ENCODE measurements at places on chromosomes 12 and 14. TPM values are rescaled to one million over a fixed set of nuclear protein-coding genes. Genes with fewer than 3 reads are reported as not detected.

The GYS2 gene
- total RNA-seq: not detected

GRCh38 chr14:22932146-22932545 is 3.0 kb upstream of the PRMT5 start:
- DNase-seq: no peak

The DNM1L gene
- 42.0 TPM for total RNA-seq

GRCh38 chr12:85627584-85627983 is 208.6 kb downstream of the RASSF9 start:
- DNase-seq: no peak

The SERPINA1 gene
- total RNA-seq: 13.9 TPM

- no peak for DNase-seq
Measured at GRCh38 chr12:12909228-12909994, 18.0 kb downstream of the GPRC5A start.

The KCNMB4 gene
- 13.8 TPM for total RNA-seq

DNA sequence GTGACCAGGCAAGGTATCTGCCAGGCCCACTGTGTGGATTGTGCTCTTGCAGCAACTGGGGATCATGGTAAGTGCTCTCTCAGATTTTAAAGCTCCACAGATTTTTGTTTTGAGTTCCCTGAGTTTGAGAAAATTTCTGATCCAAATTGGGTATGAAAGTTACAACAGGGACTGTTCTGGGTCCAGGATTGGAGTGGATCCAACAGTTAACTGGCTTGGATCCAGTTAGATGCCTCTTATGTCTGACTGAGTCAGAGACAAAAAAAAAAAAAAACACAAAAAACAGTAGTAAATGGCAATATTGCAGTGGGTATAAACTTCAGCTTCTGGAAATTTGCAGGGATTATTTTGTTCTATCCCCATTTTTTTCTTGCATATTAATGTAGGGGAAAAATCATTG is 598.8 kb downstream of the C12orf50 start:
- DNase-seq: no peak

- no peak for DNase-seq
Measured at GRCh38 chr12:28936221-28936620, 212.9 kb upstream of the FAR2 start.

The RAD9B gene
- 2.4 TPM for total RNA-seq

The TSHR gene
- total RNA-seq: 0.84 TPM

The CELA1 gene
- total RNA-seq: not detected

- no peak for DNase-seq
Measured at GRCh38 chr12:128861226-128862016, 8.1 kb downstream of the GLT1D1 start.

- no peak for DNase-seq
Measured at GRCh38 chr14:36529062-36529461, 9.0 kb upstream of the NKX2-1 start.
